ENCODE measurements at places on chromosomes 6 and 20.

DNA sequence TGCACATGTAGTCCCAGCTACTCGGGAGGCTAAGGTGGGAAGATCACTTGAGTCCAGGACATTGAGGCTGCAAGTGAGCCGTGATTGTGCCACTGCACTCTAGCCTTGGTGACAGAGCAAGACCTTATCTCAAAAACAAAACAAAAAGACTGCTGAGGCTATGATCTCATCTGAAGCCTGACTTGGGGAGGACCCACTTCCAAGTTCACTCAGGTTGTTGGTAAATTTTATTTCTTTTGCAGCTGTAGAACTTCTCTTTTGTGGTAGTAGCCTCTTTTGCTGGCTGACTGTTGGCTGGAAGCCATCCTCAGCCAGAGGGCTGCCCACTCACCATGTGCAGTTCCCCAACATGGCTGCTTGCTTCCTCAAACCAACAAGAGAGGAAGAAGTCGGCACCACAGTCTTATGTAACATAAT lies 36.8 kb upstream of the ME1 start:
- no peak for DNase-seq

DNA sequence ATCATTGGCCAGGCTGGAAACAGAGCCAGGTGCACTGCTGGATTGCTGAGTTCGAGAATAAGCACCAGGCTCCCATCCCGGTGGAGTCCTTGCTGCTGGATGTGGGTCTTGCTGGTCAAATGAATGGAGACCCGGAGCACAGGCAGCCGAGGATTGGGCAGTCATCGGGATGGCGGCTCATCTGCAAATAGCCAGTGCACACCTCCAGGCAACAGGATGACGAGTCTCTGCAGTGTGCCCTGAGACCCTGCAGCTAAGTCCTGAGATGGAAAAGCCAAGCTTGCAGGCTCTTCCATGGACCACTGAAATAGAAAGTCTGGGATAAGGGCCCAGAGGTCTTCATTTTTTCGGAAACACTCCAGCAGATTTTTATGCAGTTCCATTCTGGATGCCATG lies 143.5 kb downstream of the WDR27 start:
- no peak for DNase-seq

DNA sequence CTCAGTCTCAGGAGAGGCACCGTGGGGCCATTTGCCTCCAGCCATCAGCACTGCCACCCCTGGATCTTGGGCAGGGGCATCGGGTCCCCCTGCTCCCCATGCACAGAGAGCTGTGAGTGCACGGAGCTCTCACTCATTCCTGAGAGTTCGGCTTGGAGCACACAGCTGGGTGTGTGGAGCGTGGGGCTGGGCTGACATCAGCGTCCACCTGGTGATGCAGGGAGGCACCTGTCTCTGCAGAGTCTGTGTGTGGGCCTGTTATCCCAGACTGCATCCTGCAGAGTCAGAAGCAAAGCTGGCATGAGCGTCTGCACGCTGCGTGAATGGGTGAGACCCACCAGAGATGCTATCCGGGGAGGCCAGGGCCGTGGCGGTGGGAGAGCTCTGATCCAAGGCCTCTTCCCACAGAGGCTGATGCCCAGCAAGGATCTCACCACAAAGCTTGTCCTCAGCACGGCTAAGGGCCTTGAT lies 248.8 kb upstream of the AFDN start:
- DNase-seq = no peak

GRCh38 chr20:46458866-46459750 lies 52.7 kb upstream of the ELMO2 start:
- DNase-seq = no peak

GRCh38 chr6:16842676-16843075 lies 81.4 kb upstream of the ATXN1 start:
- DNase-seq = no peak

Data from activated CD4-positive, alpha-beta T cell treated with anti-CD3 and anti-CD28 coated beads for 24 hours (primary cell).